ENCODE measurements at places on chromosomes 1 and 21.

- no peak for DNase-seq
These were observed 49.1 kb upstream of the IFNLR1 start for GRCh38 chr1:24235921-24236788.

GRCh38 chr1:119372503-119373086, 4.0 kb downstream of the HAO2 start:
- DNase-seq = no peak

- DNase-seq = no peak
These were observed 81.0 kb downstream of the DIRAS3 start for GRCh38 chr1:67969446-67969845.

- DNase-seq = no peak
These were observed 5.4 kb downstream of the OBSCN start for GRCh38 chr1:228212966-228213844.

DNA sequence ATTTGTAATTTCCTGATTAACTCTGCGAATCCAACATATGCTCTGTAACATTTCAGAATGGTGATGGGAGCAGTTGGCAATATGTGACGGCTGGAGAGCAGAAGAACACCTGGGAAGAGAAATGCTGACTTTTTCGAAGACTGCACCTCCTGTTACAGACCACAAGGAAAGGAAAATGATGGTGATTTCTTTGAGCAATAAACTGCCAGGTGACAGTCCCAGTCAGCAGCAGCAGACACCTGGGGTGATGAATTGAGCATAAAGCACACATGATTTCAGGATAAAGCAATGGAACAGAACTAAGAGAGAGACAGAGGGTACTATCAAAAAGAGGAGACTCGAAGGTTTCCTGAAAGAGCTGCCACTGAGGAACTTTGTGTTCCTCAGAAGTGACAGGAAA, 528.6 kb downstream of the NEGR1 start:
- DNase-seq = no peak

GRCh38 chr1:157237981-157238380, 99.8 kb upstream of the ETV3 start:
- no peak for DNase-seq

DNA sequence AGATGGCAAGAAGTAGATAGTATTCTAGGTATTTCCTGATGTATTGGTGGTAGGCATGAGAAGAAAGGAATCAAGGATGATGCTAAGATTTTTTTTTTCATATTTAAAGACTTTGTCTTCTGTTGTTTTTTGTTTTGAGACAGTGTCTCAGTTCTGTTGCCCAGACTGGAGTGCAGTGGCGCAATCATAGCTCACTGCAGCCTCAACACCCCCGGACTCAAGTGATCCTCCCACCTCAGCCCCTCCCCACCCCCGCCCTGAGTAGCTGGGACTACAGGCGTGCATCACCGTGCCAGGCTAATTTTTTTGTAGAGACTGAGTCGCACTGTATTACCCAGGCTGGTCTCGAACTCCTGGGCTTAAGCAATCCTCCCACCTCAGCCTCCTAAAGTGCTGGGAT, 2.8 kb upstream of the CAPZB start:
- DNase-seq = no peak
